Suppressor macrophage treated with lipopolysaccharide for 1 hour (primary cell): ENCODE measurements at places on chromosomes 16 and 17.
A peak's percentile ranks its signal among the peaks of the same experiment; 100 is the strongest.

DNA sequence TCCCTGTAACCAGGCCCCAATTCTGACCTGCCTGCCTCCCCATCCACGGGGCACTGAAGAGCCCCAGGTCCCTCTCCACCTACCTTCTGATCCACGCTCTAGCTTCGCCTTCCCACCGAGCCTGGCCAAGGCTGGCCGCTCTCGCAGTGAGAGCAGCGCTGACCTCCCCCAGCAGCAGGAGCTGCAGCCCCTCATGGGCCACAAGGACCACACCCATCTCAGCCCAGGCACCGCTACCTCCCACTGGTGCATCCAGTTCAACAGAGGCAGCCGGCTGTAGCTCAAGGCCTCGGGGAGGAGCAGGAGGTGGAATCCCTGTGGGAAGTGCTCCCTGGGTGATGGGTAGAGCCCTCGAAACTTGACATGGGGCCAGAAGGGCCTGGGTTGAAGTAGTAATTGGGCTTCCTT, 8.4 kb upstream of the PLEKHG4 start:
- no peak for DNase-seq

DNA sequence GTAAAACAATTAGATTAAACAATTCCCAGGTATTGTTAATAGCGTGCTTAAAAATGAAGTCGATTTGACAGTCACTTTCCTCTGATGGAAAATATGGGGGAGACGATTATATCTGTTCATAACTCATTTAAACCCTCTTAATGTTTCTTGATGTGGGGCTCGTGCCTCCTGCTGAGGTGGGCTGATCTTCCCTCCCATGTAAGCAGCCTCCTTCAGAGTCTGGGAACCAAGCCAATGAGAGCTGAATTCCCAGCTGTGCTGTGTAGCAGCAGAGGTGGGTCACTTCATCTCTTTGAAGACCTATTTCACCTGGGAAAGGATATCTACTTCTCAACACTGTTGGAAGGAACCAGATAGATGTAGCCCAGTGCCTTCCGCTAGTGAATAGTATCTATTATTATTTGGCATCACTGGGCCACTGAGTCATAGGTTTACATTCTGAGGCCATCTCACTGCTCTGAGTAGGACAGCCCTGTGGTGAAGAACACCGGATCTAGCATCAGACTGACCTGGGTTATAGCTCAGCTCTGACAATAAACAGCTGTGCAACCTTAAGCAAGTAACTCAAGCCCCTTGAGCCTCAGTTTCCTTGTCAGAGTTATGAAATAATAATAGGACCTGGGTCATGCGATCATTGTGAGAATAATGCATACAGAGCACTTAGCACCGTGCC, 85.3 kb upstream of the C16orf82 start:
- no peak for DNase-seq

DNA sequence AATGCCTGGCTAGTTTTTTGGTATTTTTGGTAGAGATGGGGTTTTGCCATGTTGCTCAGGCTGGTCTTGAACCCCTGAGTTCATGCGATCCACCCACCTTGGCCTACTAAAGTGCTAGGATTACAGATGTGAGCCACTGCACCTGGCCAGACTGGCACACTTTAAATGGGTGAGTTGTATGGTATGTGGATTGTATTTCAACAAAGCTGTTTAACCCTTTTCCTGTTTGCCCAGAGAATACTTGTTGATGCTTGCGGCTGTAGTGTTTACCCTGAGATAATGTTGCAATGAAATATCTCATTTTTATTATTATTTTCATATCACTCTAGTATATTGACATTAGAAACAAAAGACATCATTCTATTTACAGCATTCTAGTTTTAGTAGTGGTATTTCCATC, 17.1 kb upstream of the TMEM94 start:
- DNase-seq = no peak

DNA sequence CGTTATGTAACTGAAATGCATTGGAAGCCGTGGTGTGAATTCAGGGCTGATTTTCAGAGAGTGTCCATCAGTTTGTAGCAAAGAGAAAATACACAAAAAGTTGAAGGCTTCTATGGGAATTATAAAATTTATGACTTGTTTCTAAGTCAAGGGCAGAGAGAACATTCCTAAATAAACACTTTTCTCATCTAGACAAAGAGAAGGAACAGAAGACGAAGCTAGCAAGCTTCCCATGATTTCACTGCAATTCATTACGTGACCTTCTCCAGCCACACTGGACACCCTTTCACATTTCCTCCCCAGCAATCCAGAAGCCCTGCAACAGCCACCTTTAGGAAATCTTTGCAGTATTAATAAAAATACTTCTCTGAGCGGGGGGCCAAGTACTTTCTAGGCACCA, 67.8 kb downstream of the TMEM100 start:
- no peak for DNase-seq

DNA sequence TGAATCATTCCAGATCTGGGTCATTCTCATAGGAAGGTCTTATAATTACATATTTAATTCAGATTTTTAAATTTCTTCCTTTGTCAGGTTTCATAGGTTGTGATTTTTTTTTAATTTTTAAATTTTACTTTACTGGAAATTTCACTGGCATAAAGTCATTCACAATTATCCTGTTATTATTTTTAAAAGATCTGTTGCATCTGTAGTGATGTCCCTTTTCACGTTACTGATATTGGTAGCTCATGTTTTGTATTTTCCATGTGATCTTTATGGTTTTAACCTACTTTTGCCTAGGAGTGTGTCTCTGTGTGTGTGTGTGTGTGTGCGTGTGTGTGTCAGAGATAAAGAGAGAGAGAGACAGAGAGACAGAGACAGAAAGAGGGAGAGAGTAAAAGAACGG, 216.6 kb upstream of the KCNJ16 start:
- no peak for DNase-seq

DNA sequence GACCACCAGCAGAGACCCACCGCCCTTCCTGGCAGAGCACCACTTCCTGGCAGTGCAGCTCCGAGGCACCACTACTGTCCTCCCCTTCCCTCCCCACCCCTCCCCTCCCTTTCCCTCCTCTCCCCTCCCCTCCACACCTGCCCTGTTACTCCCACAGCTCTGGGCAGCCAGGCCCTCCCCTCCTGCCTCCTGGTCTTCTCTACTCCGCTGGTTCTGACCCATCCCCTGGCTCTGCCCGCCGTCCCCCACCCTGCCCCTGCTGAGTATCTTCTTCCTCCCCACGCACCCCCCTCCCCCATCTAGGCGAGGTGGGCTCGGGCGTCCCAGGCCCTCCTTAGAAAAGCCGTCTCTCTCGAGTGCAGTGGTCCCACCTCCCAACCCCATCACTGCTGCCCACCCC, 77.7 kb downstream of the AMFR start:
- DNase-seq = no peak

GRCh38 chr17:40981115-40981514, 3.0 kb downstream of the KRT40 start:
- no peak for DNase-seq

GRCh38 chr17:80864751-80865150, 126.9 kb upstream of the CHMP6 start:
- DNase-seq = no peak

DNA sequence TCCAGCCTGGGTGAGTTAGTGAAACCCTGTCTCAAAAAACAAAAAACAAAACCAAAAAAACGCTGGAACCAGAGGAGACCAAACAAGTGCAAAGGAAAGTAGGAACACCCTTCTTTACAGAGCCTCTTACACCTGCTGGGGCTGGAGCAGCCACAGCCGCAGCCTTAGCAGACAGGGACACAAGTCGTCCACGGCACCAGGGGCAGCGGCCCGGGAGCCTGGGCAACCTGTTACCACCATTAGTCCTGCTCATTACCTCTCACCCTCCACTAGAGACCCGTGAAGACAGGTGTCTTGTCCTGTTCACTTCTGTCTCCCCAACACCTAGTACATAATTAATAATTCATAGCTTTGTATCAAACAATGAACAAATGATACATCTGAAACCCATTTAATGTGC, 83.6 kb downstream of the C16orf78 start:
- no peak for DNase-seq

GRCh38 chr16:71218306-71218963, 12.1 kb downstream of the HYDIN start:
- no peak for DNase-seq

DNA sequence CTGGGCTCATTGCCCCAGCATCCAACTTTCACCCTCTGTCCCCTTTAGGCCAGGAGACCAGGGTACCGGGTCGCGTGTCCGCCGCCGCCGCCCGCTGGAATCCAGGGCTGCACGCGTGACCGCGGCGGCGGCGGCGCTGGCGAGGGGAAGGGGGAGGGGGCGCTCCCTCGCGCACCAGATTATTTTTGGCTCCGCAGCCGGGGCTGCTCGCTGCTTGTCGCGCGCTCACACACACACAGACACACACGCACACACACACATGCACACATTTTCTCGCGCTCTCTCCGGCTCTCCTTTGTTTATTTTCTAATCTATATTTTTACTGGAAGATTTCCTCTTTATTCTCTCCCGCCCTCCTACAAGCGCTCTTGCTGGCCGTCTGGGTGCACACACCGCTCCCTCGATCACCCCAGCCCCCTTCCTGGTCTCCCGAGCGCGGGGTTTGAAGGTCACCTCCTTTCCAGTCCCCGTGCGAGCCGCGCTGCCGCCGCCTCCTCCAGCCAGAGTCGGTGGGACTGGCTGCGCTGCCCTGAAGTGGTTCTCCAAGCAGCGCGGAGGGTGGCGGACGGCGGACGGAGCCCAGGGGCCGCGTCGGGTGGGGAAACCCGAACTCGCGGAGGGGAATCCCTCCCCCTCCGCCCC, 921.4 kb upstream of the EEF2KMT start:
- DNase-seq = no peak

- no peak for DNase-seq
These were observed 535.2 kb downstream of the RBFOX1 start for GRCh38 chr16:7867831-7868230.

- DNase-seq = peak; percentile 91
These were observed 48.7 kb upstream of the PLCG2 start for GRCh38 chr16:81730090-81731051.

DNA sequence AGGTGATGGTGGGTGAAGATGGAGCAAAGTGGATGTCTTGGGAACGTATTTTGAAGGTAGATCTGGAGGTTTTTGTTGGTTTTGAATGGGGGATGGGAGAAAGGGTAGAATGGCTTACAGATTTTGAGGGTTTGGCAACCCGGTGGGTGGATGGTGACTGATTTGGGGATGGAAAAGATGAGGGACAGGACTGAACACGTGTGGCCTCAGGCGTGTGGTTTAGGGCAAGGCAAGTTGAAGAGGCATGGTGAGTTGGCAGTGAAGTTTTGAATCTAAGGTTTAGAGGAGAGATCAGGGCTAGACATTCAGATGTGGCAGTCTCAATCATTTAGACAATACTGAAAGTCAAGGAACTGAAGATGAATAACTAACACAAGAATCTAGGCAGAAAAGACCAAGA, 5.0 kb upstream of the DCTPP1 start:
- no peak for DNase-seq

DNA sequence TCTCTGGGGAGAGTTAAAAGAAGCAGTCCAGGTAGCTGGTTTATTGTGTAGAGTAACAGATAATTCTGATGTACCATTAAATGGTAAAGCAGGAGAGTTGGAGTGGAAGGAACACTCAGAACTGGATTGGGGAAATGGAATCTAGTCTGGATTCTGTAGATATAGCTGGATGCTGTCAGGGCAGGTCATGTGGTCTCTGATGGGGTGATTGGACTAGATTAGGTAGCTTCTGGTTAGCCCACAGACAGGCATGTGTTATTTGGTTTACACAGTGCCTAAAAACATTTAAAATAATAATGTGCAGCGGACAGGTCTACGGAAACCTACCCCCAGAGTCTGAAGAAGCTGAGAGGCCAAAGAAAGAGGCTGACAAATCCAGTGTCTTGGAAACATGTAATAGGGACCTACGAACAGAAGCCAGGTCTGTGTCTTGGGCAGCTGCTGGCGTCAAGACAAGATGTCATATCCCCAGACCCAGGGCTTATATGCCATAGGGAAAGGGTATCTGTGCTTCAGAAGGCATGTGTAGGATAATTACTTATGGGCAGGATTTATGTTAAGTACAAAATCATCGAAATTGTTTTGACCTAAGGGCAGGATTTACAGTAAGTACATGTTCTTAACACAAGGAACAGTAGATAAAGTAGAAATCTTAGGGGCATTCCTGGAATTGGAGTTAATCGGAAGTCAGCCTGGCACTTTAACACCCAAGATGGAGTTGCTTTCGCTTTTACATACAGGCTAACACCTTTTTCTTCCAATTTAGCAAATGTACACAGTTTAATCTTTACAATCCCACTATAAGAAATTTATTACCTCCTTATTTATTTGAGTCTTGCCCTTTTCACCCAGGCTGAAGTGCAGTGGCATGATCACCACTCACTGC, 12.4 kb downstream of the LUC7L3 start:
- no peak for DNase-seq

GRCh38 chr16:65713181-65713808, 591.4 kb upstream of the CDH11 start:
- DNase-seq = no peak

GRCh38 chr16:46894036-46894672, 10.0 kb downstream of the GPT2 start:
- no peak for DNase-seq

GRCh38 chr16:30063278-30063892, 2.2 kb upstream of the ALDOA start:
- DNase-seq = no peak

- DNase-seq = no peak
These were observed 157.7 kb downstream of the CDH11 start for GRCh38 chr16:64964126-64964540.

DNA sequence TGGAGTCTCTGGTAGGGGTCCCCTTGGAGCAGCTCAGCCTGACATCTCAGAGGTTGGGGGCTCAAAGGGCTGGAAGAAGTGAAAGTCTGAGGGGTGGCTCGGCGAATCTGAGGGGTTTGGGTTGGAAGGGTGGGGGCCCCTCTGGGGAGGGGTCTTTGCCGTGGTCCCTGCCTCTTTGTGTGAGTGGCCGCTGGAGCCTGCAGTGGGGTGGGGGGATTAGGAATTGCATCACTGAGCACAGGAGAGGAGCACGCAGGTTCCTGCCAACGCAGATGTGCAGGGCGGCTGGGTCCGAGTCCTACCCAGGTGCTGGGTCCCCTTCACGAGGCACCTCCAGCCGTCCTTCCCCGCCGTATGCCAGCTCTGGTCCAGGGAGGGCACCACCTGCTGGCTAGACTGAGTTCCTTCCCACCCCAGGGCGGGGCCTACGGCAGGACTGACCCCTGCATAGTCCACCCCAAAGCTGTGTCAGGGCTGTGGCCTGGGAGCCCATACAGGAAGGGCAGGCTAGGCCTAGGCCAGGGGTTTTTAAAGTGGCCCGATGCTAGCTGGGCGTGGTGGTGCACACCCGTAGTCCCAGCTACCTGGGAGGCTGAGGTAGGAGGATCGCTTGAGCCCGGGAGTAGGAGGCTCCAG, 9.9 kb downstream of the FMNL1 start:
- peak; percentile 80 for DNase-seq

- no peak for DNase-seq
These were observed 311.6 kb upstream of the MON1B start for GRCh38 chr16:76879420-76879819.
